Fibroblast of skin of back (primary cell): ENCODE measurements at places on chromosomes 16 and 17.

- DNase-seq = peak; percentile 72
Measured at GRCh38 chr17:14744761-14745473, 444.0 kb downstream of the HS3ST3B1 start.

DNA sequence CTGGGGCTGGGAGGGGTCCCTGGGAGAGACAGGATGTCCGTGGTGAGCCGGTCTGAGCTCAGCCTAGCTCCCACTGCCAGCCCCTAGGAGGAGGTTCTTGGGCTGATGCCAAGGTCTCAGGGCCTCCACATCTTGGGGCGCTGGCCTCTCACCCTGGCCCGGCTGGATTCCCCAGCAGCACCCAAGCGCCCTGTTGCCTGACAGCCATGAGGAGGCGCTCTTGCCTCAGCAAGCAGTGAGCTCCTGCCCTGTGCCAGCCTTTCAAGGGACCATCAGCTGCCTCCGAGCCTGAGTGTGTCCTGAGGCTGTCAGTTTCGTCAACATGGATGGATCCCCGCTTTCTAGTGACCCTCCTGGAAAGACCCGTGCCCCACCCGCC lies 234.9 kb upstream of the CIBAR2 start:
- no peak for DNase-seq

DNA sequence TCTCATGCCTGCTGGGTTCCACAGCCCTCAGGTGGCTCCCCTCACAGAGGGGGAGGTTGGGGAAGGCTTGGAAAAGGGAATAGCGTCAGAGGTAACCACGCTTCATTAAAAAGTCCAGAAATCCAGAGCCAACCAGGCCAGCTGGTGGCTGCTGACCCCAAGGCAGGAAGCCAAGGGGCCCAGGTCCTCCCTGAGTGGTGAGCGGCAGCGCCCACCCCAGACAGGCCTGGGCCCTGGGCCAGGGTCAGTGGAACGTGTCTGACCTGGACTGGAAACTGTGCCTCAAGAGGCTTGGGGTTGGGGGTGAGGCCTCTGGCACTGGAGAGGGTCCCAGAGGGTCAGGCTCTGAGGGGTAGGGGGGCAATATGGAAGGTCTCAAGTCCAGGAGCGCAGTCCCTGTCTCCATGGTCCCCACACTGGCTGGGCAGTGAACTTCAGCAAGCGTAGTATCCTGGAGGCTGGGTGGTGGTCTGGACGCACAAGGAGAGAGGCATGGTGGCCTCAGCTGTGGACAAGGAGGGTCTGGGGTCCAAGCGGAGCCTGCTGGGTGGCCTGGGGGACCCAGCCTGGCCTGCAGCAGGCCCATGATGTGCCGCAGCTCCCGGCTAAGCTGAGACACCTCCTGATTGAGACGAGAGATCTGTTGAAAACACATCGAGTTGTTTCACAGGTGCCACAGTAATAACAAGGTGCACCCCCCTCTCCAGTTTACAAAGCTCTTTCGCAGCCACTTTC lies 5.2 kb upstream of the RAB5C start:
- no peak for DNase-seq

GRCh38 chr17:65154770-65155589 lies 17.8 kb downstream of the RGS9 start:
- DNase-seq = peak; percentile 27

DNA sequence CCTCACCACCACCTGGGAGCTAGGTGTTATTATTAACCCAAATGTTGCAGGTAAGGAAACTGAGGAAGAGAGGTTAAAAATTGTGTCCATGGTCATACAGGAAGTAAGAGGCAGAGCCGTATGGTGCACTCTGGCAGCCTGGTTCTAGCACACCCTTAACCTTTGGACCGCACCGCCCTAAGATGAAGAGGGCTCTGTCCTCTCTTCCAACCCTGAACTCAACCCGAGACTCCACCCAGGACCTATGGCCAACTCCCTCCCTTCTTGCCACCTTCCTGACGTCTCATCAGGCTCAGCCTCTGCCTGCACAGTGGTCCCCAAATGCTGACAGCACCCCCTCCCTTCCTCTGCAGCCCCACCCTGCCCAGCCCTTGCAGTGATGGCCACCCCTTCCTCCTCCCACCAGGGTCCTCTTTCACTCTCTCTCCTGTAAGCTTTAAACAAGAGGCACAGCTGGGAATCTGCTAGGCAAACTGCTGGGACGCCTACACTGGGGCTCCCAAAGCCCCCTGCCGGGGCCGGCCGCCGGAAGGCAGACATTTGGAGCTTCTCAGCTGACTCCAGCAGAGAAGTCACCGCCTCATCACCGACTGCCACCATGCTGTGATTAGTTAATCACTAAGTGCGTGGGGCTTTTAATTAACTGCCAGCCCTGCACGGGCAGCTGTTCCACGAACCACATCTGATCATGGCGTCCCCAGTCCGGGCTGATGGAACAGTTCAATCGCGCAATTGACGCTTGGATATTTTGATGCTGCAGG lies 16.7 kb upstream of the C16orf78 start:
- DNase-seq = no peak

- DNase-seq = no peak
Measured at GRCh38 chr17:45924332-45924820, 30.0 kb downstream of the MAPT start.

DNA sequence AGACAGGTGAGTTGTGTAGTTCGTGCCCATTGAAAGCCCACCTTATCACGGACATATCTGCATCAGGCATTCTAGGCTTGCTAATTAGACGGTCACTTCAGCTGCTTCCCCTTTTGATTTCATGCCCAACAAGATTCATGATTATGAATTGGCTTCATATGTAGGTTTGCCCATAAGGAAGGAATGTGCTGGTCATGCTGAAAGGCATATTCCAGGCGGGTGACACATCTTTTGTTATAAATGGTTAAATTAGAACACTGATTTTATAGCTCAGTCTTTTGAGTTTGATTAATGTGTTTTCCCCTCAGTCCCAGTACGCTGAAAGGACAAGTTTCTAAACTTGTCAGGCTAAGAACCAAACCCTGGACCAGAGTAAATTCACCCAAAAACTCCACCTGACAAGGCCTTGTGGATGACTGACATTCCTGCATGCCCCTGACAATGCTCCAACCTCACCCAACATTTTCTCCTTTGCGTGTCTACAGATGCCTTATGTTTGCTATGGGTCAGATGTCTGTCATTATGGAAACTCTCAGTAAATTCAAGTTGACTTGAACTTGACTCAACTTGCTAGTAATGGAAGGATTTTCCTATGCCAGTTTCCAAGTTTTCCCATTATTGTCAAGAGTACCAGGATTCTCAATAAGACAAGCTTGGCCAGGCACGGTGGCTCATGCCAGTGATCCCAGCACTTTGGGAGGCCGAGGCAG lies 421.9 kb downstream of the PMP22 start:
- DNase-seq = peak; percentile 56

DNA sequence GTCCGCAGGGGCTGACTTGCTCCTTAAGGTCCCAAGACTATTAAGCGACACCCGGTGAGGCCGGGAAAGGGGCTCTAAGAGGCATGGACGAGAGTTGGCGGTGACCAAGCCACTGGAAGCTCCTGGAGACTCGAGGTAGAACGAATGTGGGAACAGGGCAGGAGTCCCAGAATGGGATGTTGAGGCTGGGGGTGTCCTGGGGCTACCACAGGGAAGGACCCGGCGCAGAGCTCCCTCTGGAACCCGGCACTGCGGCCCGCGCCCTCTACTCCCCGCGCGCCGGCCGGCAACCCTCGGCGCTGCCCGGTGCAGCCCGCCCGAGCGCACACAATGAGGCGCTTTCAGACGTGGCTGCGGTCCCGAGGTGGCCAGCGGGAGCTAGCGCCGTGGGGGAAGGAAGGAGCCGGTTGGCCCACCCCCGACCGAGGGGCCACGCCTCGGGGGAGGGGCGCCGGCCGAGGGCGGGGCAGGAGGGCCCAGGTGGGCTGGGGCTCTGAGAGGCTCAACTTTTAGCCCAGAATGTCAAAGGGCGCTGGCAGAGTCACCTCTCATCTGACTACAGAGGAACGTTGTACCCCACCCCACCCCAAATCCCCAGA lies at the start of gene CHST6:
Gene CHST6, minus strand, starts transcription at position 366 of the 599 bp plus-strand sequence. CDS start 15,613 bp downstream, outside the sequence.
- peak; percentile 29 for DNase-seq

DNA sequence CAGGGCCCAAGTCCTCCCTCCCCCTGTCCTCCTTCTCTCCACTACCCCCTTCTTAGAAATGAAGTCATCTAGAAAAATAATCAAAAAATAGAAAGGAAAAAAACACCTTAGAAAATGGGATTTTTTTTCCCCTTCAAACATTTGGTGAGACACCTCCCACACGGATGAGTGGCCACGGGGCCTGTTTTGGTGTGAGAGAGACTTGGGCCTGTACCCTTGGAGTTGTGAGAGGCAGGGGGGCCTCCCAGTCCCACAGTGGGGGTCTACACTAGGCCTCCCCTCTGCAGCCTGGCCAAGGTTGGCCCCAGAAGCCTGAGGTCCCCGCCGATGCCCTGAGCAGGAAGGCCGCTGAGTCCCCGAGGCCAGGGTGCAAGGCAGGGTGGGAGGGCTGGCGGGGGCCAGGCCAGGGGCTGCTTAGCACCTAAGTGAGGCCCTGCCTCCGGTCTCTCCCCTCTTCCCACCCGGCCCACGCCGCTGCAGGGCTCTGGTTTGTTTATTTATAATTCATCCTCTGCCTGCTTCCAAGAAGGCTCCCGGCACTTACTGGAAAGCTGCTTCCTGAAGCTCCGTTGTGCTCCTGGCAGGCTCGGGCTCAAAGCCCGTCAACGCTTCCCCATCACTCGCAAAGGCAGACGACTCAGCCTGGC lies 26.4 kb downstream of the NPTX1 start:
- no peak for DNase-seq

DNA sequence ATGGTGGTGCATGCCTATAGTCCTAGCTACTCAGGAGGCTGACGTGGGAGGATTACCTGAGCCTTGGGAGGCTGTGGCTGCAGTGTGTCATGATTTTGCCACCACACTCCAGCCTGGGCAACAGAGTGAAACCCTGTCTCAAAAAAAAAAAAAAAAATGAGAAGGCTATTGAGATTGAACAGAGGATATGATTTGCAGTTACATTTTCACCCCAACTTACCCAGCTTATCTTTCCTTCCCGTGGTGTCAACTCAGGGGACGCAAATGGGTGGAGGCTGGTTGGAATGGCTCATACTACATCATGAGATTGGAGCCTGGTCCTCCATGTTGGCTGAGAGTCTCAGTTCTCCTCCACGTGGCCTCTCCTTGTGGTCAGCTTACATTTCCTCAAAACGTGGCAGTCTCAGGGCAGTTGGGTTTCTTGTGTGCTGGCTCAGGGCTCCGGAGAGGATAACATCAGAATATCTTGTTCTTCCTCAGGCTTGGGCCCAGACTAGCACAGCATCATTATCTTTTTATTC lies 17.2 kb upstream of the NSMCE1 start:
- DNase-seq = no peak

GRCh38 chr17:57703273-57703672 lies 41.8 kb downstream of the CCDC182 start:
- no peak for DNase-seq

DNA sequence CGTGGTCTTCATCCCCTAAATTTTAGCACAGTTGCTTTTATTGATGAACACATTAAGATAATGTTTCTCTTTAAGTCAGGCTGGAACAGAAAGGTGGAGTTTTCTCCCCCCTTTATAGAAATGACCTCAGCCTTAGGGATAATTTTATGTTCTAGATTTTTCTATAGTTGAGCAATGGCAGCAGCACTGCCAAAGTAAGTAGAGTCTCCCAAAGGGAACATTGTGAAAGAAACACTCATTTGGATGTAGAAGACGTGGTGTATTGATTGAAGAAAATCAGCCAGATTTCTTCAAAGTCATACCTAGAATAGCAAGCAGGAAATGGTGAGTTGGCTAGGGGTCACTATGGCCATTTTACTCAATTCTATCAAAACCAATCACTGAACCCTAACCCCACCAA lies 122.5 kb downstream of the DNAH9 start:
- no peak for DNase-seq

DNA sequence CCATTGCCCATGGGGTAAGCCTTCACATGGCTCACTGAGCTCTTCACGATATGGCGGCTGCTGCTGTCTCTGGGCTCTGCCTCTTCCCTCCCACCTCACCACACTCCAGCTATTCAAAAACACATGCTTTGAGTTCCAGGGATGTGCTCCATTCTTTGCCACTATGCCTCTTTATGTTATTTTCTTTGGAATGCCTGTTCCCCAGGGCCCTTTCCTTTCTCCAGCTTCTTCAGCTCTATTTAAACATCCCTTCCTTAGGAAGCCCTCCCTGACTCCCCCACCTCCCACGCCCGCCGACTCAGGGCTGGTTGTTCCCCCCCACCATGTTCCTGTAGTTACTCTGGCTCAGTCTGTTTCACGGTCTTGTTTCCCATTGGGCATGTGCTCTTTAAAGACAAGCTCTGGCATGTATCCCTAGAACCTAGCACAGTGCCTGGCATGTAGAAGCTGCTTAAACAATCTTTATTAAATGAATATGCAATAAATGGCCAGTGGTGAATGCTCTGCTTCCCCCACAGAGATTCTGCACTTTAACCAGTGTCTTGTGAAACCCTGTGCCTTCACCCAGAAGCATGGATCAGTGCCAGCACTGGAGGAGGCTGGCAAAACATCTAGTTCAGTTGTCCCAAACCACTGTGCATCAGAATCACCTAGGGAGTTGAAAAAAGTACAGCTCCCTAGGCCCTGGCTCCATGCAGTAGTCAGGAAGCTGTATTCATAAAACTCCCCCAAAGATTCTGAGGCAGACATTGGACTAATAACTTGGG lies 6.9 kb downstream of the MYCBPAP start:
- peak; percentile 83 for DNase-seq

DNA sequence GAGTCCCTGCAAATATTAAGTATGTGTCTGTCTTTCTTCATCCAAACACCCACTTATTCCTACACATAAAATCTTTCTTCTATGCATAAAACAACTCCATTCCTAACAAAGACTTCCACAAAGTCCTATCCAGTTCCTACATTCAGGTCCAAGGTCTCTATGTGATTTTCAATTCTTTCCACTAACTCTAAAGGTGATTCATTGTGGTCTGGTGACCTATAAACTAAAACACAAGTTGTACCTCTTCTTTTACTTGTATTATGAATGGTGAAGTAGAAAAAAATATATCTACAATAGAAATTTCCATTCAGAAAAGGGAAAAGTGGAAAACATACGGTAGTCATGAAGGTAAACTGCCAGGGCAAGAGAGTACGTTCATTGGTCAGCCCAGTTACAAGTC lies 56.6 kb downstream of the USP32 start:
- DNase-seq = no peak

- DNase-seq = peak; percentile 50
Measured at GRCh38 chr17:66523378-66524200, 221.2 kb downstream of the PRKCA start.

- peak; percentile 87 for DNase-seq
Measured at GRCh38 chr17:9240659-9241370, 219.5 kb downstream of the NTN1 start.

DNA sequence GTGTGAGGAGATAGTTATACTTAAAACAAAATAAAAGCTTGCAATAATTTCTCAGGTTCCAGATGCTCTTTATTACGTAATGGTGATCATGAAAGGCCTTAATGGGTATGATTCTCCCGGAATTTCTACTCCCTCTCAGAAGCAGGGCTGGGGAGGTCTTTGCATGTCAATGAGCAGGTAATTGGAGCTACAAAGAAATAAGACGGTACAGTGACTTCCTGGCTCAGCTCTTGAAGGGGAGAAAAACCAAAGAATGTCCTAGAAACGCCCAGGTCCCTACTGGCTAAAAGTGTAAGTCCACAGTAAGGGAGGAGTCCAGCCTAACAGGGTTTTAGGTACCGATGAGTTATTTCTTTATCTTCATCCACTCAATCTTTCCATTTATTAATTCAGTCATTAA lies 390.9 kb downstream of the TMEM114 start:
- DNase-seq = no peak
